ENCODE measurements at places on chromosomes 1 and 21.

GRCh38 chr21:43619856-43620255 is 39.4 kb downstream of the HSF2BP start:
- no peak for DNase-seq

GRCh38 chr1:155645034-155645598 is 35.1 kb downstream of the MSTO1 start:
- DNase-seq: peak; percentile 11

DNA sequence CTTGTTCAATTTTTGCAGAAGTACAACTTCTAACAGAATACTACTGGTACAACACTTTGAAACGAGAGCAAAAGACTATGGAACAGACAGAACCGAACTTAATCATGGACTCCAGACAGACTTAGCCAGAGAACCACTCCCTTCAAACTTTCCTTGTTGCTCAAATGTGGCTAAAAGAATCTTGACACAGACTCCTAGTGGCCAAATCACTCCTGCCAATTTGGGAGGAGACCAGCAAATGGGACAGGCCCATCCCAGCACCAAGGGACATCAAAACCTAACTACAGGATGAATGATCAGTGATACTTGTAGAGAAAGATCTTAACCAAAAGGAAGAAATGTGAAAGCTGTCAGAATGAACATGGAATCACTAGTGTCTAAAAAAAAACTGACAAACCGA is 154.0 kb downstream of the MATN1 start:
- peak; percentile 9 for DNase-seq

GRCh38 chr1:30684881-30685795 is 38.2 kb downstream of the MATN1 start:
- no peak for DNase-seq

Measured in GM23248 (cell line).